ENCODE measurements at places on chromosomes 3 and 15.

DNA sequence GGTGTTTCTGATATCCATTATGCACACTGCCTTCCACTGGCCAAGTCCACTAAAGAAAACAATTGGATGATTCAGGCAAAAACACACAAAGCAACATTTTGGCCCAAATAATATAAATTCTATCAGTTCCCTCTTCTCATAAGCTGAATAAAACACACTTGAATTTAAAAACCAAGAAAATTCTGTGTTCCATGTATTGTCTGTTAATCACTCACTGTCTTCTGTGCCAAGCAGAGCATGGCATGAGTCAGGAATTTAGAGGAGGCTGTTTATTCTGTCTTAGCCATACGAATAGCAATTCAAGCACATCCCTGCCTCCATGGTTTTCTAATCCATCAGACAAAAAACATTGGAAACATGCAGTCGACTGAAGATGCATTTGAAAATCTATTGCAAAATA is 215.6 kb upstream of the UMPS start:
- no peak for DNase-seq

GRCh38 chr3:156483961-156484787 is 70.7 kb downstream of the SSR3 start:
- peak; percentile 51 for DNase-seq

GRCh38 chr3:16224325-16224724 is 40.4 kb downstream of the DPH3 start:
- DNase-seq: no peak

DNA sequence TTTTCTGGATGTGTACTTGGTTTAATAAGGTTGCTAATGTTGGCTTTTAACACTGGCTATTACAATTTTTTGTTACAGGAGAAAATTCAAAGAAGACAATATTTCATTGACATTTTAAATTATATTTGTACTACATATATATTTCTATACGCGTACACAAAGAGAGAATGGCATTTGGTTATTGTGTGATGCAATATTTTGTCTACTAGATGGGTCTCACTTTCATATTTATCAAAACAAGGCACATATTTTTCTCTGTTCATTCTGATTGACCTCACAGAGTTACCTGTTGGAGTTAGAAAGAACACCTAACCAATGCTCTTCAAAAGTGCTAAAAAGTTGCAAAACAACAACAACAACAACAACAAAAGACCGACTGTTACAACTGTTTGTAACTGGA is 50.2 kb upstream of the VGLL3 start:
- no peak for DNase-seq

- DNase-seq: no peak
Observed at GRCh38 chr3:11245276-11245675, 26.9 kb upstream of the ATG7 start.

- DNase-seq: no peak
Observed at GRCh38 chr3:115399750-115400149, 223.6 kb upstream of the GAP43 start.

- DNase-seq: no peak
Observed at GRCh38 chr3:57093971-57094535, 33.6 kb downstream of the SPATA12 start.
